PC-9 (cell line): ENCODE measurements at places on chromosomes 2 and 18. TPM values are rescaled to one million over a fixed set of nuclear protein-coding genes. Genes with fewer than 3 reads are reported as not detected.

DNA sequence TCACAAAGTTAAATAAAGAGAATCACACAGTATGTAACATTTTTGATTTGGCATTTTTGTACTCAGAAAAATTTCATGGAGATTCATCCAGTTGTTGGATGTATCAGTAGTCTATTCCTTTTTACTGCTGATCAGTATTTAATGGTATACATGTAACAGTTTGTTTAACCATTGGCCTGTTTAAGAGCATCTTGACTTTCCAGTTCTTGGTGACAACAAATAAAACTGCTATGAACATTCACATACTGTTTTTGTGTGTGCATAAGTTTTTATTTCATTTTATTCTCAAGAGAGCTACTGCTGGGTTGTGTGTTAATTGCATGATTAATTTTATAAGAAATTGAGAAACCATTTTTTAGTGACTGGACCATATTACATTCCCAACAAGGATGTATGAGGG, 694.5 kb upstream of the RAB6C start:
- DNase-seq, result no peak

GRCh38 chr2:110105608-110106467, 9.8 kb downstream of the MALL start:
- peak; percentile 99 for DNase-seq

The MPP4 gene
- not detected in 2 replicates for total RNA-seq

The ARHGEF4 gene
- total RNA-seq, result 16.1 and 20.0 TPM in 2 replicates
